ENCODE measurements at places on chromosomes 3 and 15. TPM values are rescaled to one million over a fixed set of nuclear protein-coding genes. Genes with fewer than 3 reads are reported as not detected.

Gene MKRN2OS
- not detected for total RNA-seq

Gene TMEM207
- not detected for total RNA-seq

Gene TGM4
- not detected for total RNA-seq

GRCh38 chr15:80380154-80380553 is 24.0 kb upstream of the ARNT2 start:
- no peak for DNase-seq

GRCh38 chr3:64188810-64189560 is 36.3 kb downstream of the PRICKLE2 start:
- DNase-seq, result no peak

DNA sequence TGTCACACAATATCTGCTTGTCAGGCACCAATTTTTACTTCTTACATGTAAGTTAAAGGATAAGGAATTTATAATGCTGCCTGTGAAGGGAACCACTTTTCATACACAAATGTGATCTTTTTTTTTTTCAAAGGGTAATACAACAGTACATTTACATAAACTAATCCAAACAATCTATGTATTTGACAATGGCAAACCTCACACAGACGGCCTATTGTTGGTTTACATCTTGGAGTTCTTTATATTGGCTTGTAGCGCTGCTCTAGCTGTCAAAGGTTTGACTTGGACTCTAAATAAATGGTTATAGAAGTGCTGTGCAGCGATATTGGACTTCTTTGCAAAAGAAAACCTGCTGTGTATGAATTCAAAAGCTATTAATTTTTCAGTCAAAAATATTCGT is 598.0 kb downstream of the FOXP1 start:
- no peak for DNase-seq

- DNase-seq, result no peak
Observed at GRCh38 chr3:117910820-117911521, 1123.7 kb downstream of the IGSF11 start.

- no peak for DNase-seq
Observed at GRCh38 chr3:22319446-22319845, 568.4 kb upstream of the ZNF385D start.

Data from urinary bladder (tissue), 4 donors.